GM23248 (cell line): ENCODE measurements at places on chromosomes 5 and 9.
A peak's percentile ranks its signal among the peaks of the same experiment; 100 is the strongest.

- peak; percentile 50 for DNase-seq
These were observed 54.3 kb downstream of the TLE1 start for GRCh38 chr9:81634915-81635516.

GRCh38 chr9:91489361-91489899 is 65.8 kb upstream of the NFIL3 start:
- DNase-seq = peak; percentile 88

DNA sequence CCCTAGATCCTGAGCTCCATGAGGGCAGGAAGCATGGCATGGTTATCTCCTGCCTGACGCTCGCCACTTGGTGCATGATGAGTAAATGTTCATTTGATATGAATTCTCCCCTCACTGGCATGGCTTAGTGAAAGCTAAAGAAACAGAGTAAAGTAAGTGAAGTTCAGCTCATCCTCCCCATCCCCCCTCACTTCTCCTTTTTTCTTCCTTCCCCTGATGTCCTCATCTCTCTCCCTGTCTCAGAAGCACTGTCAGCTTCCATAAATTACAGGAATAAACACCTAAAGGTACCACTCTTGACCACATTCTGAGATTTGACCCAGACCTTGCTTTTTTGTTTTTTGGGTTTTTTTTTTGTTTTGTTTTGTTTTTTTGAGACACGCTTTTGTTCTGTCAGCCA is 73.3 kb downstream of the SNX18 start:
- no peak for DNase-seq

- DNase-seq = peak; percentile 75
These were observed 65.4 kb upstream of the STK32A start for GRCh38 chr5:147169399-147169798.
